ENCODE measurements at places on chromosomes 2 and 18.

DNA sequence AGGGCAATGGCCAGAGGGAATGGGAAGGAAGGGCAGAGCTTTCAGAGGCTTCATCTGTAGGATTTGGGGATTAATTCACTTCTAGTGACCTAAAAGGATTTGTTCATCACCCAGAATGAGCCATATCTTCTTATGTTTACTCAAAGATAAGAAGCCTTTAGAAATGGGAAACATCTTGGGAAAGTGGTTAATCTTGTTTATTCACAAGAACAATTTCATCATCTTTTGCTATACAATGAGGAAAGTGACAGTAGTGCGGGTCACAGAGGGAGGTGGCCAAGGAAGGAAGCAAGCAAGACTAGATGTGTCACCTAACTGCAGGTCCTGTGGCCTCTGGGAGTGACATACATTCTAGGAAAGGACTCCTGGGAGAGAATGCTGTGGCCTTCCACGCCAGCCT is 140.4 kb upstream of the ALPP start:
- no peak for DNase-seq

DNA sequence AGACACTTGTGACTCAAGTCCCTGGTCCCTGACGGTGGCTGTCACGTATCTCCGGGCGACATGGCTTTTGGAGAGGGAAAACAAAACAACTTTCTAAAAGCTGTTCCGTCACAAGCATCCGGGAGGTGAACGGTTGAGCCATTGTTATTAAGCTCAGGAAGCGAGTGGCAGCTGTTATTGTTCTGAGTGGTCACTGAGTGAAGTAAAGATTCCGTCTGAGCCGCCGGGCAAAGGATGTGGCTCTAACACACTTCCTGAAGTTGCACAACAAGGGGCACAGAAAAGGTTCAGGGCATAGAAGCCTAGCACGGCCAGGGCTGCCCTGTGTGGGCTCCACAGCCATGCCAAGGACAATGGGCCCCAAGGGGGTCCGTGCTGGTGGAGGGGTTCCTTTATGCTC is 24.3 kb downstream of the INPP5D start:
- DNase-seq: no peak

GRCh38 chr18:56065086-56065485 is 477.1 kb upstream of the TCF4 start:
- DNase-seq: no peak

DNA sequence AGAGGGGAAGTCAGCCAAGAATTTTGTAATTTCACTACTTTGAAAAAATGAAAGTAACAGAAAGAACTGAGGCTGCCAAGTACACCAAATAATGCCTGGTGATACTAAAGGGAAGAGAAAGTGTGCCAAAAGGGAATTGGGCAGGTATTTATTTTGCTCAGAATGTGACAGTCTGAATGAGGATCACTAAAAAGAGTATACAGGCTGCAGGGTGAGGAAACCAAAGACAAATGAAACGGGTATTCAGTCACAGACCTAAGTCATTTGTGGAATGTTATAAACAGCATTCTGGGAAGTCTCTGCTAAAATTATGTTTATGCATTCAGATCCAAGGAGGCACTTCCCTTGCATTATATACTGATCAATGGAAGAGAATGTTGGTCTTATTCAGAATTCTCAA is 418.6 kb upstream of the SLC39A10 start:
- DNase-seq: no peak

DNA sequence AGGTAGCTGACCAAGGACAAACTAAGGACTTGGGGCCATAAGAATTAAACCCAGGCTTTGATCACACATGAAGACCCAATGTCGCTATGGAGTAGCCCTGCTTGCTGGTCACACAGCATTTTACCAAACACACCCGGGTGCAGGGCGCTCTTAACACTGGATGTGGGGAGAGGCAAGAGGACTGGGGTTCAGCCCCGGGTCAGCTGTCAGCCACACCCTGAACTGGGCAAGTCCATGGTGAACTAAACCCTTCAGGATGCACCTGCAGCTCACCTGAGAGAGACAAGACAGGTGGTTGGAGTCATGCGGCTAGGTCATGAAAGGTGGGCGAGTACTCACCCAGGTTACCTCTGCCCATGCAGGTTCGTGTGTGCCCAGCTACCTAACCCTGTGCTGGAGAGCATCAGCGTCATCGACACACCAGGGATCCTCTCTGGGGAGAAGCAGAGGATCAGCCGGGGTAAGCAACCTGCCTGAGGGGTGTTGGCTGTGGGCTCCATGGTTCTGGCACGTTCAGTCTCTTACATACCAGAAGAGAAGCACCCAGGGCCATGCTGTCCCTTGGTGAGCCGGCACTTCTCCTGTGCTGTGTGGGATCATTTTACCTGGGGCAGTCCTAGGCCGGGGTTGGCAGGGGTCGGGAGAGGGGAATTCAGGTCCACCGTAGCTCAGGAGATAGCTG is 15.2 kb downstream of the EHD3 start:
- no peak for DNase-seq

- peak; percentile 45 for DNase-seq
These were observed 11.4 kb upstream of the NDUFV2 start for GRCh38 chr18:9091066-9091476.

DNA sequence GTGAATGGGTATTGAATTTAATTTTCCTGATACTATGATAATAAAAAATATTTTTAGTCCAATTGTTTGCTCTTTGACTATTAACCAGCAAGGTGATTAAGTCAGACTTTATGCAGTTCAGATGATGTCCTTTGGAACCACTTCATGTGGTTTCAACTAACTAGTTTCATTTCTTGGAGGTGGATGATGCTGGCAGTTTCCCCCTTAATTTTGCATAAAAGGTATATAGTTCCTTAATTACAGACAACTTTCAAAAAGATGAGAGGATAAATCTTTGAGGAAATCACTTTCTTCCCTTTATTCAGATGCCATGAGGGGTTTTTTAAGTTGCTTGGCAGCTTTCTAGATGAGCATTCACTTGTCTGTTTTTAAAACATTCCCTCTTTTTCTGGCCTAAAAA is 223.1 kb downstream of the PHLPP1 start:
- DNase-seq: no peak

DNA sequence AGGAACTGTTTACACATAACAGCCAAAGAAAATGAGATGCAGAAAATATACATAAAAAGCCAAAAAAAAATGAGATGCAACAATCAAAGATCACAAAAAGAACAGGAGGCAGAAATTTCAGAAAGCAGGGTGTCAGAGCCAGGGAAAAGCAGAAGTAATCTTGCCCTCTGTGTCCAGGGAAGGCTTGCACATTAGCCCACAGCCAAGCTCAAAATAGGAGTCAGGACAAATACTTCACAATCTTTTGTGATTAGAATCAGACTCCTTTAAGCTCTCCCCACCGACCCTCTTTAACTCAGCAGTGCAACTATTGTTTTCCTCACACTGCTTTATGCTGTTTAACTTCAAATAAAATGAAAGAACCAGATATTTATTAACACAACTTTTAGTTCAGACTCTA is 34.6 kb downstream of the IAH1 start:
- DNase-seq: no peak

DNA sequence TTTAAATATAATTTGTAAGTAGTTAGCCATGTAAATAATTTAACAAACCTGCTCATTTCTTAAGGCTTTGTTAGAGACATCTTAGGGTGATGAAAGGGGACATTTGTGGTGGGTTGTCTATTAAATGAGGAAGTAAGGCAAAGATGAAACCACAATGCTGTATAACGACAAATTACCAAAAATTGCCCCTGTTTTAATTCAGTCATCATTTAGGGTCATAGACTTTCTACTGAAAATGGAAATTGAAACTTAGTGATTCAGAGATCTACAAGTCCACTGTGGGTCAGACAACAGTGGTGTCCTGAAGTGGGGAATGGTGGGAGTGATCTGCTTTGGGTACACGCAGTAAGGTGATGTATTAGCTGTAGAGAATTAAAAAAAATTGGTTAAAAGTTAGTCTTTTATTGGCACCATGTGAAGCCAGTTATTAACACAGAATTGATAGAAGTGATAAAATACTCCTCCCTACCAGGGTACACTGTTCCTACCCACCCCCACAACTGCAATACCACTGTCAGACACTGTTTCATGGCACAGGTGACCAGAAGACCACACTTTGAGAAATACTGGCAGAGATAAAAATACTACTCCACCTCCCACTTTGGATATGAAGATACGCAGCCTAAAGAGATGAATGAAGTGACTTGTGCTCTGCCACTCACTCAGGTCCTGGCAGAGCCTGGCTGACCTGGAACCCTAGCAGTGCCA is 13.4 kb downstream of the CERS6 start:
- DNase-seq: no peak

GRCh38 chr2:43569921-43570320 is 25.9 kb downstream of the THADA start:
- DNase-seq: no peak

GRCh38 chr2:107008843-107009242 is 122.9 kb upstream of the ST6GAL2 start:
- DNase-seq: no peak

- DNase-seq: no peak
These were observed 267.8 kb downstream of the TSN start for GRCh38 chr2:122023059-122023864.

DNA sequence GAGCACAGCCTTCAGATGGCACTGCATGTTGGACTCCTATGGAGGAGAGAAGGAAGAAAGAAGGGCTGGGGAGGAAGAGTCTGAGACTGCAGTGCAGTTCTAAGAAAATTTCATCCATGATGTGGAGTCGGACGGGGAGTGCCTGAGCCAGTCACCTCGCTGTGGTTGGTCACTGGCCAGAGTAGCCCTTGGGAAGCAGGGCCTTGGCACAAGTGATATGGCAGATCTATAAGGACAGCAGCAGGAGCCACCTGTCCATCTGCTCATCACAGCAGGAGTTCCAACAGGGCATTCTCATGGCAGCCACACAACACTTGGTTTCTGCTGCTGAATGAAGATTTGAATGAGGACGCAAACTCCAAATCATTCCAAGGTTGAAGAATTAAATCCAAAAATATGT is 314.8 kb downstream of the CYP26B1 start:
- DNase-seq: no peak

DNA sequence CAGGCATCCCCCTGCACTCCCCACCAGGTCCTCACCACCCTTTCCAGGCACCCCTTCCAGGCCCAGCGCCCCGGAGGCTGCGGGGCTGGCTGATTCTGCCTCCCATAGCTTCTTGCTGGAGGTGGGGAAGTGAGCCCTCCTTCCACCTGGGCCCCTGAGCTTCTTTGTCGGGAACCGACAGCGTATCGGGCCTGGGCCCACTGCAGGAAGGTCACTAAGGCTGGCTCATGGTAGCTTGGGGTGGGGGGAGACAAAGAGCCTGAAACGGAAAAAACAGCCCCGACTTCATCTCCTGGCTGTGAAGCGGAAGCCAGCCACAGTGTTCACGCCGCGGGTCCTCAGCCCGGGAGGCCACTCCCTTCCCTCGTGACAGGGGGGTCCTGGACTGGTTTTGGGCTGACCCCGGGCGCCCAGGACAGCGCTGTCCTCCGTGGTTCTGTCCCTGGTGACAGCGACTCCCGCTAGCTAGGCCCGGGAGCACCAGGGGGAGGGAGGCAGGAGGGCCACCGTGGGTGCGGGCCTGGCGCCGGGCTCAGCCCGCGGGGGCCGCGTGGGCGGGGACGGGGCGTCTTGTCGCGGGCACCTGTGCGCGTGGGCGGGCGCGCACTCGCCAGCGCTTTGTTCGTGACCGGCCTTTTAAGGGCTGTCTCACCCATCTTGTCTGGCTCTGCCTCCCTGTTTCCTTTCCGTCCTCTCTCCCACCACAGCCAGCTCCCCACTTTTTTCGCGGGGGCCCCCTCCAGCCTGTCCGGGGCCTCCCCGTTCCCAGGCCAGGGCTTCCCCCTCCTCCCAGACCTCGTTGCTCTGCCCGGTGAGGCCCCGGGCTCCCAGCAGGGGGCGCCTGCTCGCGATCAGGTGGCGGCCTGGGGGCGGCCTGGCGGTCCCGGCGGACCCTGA is 64.9 kb downstream of the DNMT3A start:
- peak; percentile 85 for DNase-seq

Measured in activated CD4-positive, CD25-positive, alpha-beta regulatory T cell treated with anti-CD3 and anti-CD28 coated beads, Interleukin-2, amount 50 U/mL, for 72 hours (primary cell).